ENCODE measurements at places on chromosomes 4 and X.

GRCh38 chrX:93585661-93586060, 87.7 kb downstream of the NAP1L3 start:
- DNase-seq = no peak

DNA sequence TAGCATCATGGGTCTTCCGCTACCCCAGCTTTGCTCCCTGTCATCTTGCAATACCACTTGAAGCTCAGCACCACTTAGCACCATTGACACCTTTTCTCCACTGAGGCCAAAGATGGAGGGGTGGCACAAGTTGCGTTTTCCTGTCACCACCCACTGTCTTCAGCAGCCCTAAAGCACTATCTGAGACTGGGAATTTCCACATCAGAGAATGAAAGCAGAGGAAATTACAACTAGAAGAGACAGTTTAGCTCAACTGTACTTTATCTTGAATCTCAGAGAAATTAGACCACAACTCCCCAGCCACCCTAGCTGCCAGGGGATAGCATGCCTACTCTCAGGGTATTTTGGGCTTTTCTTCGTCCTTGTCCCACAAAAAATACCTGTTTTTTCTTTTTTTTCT, 111.0 kb downstream of the DDIT4L start:
- DNase-seq = no peak

DNA sequence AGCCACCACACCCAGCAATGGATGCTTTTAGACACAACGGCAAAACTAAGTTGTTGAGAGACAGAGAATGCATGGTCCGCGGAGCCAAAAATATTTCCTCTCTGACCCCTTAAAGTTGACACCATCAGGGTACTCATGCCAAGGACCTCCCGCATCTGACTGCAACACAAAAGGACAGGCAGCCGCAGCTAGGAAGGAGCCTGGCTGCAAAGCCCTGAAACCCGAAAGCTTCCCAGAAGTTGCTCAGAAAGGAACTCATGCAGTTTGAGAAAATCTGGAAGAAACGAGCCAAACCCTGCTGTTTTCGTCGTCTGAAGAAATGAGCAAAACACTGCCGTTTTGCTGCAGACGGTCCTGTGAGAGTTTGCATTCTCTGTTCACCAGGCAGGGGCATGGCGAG, 16.5 kb downstream of the DHRSX start:
- DNase-seq = no peak

GRCh38 chr4:170721812-170722373, 632.1 kb upstream of the AADAT start:
- no peak for DNase-seq

Measured in stimulated activated CD4-positive, alpha-beta T cell treated with anti-CD3 and anti-CD28 coated beads, Interleukin-2, amount 100 ng/mL, for 24 hours (primary cell).